CD4-positive, alpha-beta T cell treated with Interleukin-1 beta for 1 hour (primary cell): ENCODE measurements at places on chromosomes 4 and X.
A peak's percentile ranks its signal among the peaks of the same experiment; 100 is the strongest.

DNA sequence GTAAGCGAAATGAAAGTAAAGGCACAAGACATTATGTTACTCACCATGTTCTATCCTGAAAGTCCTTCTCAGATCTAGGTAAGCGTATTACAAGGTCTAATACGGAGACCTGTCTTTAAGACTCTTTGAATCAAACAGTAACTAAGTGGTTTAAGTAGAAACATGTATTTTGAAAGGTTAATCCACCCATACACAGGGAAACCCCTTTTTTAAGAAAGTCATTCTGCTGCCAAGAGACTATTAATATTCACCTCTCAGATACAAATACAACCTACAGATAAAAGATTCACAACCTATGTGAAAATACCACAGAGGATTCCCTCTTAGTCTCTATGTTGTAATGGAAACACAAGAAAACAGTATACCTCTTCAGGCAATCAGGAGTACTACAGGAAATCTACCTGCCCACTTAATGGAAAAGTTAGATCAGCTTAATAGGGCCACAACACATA is 63.2 kb upstream of the TNIP3 start:
- DNase-seq = peak; percentile 48

- DNase-seq = no peak
Observed at GRCh38 chr4:28709891-28710290, 1849.2 kb downstream of the STIM2 start.

DNA sequence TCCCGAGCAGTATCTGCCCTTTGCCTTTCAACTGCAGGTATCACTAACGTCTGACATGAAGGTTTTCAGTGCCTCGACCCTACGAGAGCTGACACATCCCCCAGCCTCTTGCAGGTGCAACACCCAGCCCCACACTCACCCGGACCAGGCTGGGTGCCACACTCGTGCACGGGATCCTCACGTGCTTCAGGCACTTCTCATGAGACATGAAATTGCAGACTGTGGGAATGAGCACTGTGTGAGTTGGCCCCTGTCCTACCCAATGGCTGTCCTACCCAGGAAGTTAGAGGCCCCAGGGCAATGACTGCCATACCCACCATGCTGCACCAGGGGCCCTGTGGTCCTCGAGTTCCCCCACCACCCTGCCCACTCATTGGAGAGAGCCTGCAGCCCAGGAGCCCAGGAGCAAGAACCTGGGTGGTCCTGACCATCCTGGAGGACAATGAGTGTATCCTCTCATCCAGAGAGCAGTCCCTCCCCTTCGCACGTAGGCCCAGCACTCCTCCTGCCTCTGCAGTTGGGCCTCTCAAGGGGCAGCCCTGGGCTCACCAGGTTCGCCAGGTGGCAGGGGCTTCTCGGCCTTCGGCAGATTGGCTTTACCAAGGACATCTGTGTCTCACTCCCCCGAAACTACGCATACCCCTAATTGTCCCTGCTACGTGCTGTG is 2.4 kb downstream of the DGKQ start:
- DNase-seq = no peak

DNA sequence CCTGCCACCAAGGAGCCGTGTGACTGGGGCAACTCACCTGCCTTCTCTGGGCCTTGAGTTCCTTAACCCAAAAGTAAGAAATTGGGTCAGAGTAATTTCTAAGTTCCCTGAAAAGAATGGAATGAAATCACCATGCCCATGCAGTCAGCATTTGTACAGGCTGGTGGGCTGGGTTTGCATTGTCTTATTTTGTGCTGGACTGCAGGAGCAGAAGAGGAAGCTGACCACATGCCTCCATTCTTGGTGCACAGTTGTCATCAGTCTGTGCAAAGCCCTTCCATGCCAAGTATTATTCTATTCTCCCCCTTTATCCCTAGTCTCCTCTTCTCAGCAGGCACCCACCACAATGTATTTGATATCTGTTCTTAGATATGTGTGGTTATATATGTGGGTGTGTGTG is 56.3 kb downstream of the FHDC1 start:
- DNase-seq = no peak

- DNase-seq = no peak
Observed at GRCh38 chr4:188905248-188905647, 766.0 kb downstream of the TRIML1 start.

GRCh38 chrX:17038277-17038676 is 91.8 kb downstream of the REPS2 start:
- no peak for DNase-seq
